Right atrium auricular region (tissue), 2 donors: ENCODE measurements at places on chromosomes 11 and 22.
A peak's percentile ranks its signal among the peaks of the same experiment; 100 is the strongest.

- no peak for DNase-seq
These were observed 30.6 kb downstream of the UBASH3B start for GRCh38 chr11:122686111-122686510.

DNA sequence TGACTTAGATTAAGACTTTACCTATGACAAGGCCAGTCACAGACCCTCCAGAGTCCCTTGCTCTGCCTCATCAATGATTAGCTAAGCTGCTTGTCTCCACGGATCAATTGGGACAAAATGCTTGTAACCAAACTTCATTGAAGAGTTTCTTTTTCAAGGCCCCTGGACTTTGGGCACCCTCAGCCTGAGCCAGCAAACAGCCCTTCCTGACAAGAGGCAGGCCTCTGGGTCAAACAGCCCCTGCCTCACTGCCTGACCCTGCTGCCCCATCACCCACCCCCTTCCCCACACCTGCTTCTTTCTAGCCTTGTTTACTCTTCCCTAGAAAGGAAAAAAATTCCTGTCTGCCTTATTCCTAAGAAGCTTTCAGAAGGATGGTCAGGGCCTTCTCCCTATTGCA lies 26.3 kb upstream of the CDON start:
- DNase-seq, result no peak

DNA sequence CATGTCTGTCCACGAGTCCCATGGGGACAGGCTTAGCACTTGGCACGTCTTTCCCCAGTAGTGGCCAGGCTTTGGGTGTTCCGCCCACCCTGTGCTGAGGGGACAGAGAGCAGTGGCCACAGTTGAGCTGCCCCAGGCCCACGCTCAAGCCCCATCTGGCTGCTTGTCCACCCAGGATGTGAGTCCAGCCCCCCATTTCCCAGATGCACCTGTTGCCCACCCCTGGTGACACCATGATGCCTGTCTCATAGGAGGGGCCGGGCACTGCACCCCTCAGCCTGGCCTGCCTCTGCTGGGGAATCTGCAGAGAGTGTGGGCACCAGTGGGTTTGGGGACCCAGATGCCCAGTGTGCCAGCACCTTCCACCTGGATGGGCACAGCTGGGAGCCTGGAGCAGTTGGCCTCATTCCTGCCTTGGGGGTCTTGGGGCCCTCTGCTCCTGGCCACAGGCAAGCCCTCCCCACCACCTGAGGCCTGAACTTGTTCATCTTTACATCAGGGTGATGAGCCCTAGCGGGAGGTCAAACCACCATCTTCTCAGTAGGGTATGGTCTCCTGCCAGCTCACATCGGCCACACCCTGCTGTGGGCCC lies 5.7 kb downstream of the SIGIRR start:
- DNase-seq, result no peak

GRCh38 chr11:78973876-78974275 lies 399.2 kb upstream of the NARS2 start:
- DNase-seq, result no peak

GRCh38 chr11:71063129-71063528 lies 189.2 kb downstream of the SHANK2 start:
- no peak for DNase-seq

- DNase-seq, result no peak
These were observed 10.7 kb downstream of the IL2RB start for GRCh38 chr22:37138849-37139561.

- peak; percentile 21 for DNase-seq
These were observed 34.2 kb upstream of the HORMAD2 start for GRCh38 chr22:30045901-30046715.

DNA sequence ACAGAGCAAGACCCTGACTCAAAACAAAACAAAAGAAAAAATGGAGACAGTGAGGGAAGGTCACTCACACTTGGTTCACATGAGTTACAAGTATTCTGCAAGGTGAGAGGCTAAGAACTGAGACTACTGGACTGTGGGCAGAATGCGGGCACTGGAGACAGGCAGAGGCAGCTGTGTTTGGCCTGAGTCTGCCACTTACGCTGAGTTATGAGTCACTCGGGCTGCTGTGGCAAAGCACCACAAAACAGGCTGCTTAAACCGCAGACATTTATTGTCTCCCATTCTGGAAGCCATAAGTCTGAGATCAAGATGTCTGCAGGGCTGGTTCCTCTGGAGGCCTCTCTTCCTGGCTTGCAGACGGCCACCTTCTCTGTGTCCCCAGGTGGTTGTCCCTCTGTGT lies 122.8 kb downstream of the SHANK2 start:
- no peak for DNase-seq

DNA sequence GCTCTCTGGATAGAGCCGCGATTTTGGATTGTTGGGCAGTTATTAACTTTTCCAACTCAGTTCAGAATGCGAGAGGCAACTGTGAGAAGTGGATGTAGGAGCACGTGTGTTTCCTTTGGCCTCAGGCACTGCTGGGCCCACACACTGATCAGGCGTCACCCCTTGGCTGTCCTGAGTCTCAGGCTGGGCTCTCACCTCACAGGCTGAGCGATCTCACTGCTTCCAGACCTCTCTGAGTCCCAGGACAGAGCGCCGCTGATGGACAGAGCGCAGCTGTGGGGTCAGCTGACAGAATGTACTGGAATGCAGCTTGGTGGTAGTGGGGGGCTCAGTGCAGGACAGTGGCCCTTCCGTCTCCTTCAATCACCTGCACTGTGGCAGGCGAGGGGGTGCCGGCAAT lies 516.2 kb downstream of the TBC1D22A start:
- no peak for DNase-seq

DNA sequence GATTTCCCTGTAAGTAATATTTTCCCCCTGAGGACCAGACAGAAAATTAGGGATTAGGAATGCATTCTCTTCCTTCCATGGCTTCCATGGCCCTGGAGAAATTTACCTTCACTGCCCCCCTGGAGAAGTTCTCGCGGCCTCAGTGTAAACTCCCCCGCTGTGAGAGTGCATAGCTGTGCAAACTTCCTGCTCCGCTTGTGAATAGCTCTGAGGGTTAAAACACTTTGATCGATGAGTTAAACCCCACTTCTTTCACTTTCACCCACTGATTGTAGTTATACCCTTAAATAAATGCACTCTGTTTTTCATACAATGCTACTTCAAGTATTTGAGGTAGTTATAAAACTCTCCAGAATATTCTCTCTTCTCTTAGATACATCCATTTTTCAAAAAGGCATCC lies 190.8 kb downstream of the DSCAML1 start:
- no peak for DNase-seq

GRCh38 chr22:35426801-35427140 lies 26.8 kb downstream of the MCM5 start:
- DNase-seq, result no peak

GRCh38 chr11:126483621-126484195 lies 128.2 kb downstream of the ST3GAL4 start:
- DNase-seq, result no peak

- DNase-seq, result no peak
These were observed 728 bp downstream of the RPL3 start for GRCh38 chr22:39318507-39319283.

DNA sequence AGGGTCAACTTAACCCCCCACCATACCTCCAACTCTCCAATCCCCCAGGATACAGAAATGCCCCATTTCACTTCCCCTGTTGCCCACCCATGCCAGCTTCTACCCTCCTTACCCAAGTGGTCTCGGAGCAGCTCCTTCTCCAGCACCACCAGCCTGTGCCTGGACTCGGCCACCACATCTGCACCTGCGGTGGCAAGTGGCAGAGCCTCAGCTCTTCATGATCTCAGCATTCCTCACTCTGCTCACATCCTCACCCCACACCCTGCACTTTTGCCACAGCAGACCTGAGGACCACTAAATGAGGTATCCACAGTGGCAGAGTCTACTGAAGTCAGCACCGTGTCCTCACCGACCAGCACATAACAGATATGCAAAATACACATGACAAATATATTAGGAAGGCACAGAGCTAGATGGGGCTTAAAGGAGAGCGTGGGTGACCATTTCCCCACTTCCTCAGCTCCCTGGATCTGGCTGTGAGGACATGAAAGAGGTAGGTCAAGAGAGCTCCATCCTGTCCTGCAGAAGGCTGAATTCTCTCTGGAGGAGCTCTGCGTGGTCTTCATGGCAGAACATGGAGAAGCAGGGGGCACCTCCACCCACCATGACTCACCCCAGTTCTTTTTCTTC lies 9.7 kb downstream of the NHERF4 start:
- DNase-seq, result no peak

DNA sequence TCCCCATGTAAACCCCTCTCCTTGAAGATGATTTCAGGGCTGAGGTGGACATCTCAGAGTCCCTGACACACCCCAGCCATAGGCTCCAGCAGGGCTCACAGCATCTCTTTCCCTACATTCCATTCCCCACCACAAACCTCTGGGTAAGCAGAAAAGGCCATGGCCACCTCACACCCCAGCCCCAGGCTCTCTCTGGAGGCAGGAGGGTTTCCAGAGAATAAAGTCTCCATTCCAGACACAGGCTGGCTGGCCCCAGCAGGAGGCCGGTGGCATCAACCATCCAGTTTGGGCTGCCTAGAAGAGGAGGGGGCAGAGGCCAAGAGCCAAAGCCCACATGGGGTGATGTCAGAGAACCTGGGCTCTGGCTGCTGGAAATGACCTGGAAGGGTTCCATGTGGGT lies 61.4 kb downstream of the TP53I11 start:
- DNase-seq, result no peak
